Diencephalon (tissue), 1 donor: ENCODE measurements at places on chromosomes 3 and 15. TPM values are rescaled to one million over a fixed set of nuclear protein-coding genes. Genes with fewer than 3 reads are reported as not detected.

TSEN2 gene
- total RNA-seq: 33.4 TPM

IMPG2 gene
- total RNA-seq: 6.9 TPM

ITPKA gene
- total RNA-seq: 0.69 TPM

SV2B gene
- total RNA-seq: 30.2 TPM

NPAP1 gene
- total RNA-seq: 0.69 TPM

SLC51B gene
- 0.69 TPM for total RNA-seq
